ENCODE measurements at places on chromosomes 2 and 18.

GRCh38 chr18:11324956-11325882 is 175.8 kb upstream of the PIEZO2 start:
- peak; percentile 22 for DNase-seq

DNA sequence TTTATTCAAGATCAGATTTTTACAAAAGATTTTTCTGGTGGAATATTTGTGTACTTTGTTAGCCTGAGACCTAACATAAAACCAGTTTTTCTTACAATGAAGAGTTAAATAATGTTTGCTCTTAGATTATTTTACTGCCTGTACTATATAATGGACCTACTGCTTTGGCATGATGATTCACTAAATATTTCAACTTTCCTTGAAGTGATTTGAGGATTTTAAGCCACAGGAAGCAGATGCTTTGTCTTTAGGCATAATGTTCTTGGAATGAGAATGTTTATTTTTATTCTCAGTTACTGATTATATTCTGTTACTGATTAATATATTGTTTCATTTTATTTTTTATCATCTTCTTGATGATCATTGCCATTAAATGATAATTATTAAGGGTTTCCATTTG is 175.3 kb upstream of the LRP1B start:
- DNase-seq = no peak

GRCh38 chr2:179059026-179059700 is 9.2 kb upstream of the CCDC141 start:
- no peak for DNase-seq

DNA sequence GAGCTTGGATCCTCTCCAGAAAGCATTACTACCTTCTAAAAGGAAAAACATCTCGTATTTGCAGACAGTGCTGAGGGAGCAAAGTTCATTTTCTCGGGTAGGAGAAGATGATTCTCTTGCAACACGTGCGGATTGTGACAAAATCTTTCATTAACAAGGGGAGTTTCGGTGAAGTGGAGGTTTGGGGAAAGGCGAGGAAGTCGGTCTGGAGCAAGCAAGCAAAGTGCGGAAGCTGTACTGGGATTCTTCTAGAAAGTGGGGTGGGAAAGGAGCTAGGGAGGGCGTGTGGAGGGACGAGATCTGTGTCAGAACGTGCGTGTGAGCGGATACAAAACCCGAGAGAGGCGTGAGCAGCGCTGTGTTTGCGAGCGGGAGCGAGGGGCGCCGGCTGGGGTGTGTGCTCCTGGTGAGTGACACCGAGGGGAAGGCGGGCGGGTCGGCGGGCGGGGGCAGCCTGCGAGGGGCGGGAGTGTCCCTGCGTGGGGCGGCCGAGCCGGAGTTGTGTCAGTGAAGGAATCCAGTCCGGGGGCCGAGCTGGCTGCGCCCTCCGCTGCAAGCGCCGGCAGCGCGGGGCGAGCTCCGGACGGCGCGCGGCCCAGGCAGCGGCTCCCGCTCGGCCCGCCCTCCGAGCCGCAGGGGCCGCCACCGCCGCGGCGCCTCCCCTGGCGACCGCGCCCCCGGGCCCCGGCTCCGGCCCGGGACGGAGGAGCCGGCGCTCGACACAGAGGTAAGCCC is at the start of gene SPATS2L:
Gene SPATS2L, plus strand, starts transcription at position 498 of the 735 bp plus-strand sequence. CDS start 82,552 bp downstream, outside the sequence.
- peak; percentile 22 for DNase-seq

DNA sequence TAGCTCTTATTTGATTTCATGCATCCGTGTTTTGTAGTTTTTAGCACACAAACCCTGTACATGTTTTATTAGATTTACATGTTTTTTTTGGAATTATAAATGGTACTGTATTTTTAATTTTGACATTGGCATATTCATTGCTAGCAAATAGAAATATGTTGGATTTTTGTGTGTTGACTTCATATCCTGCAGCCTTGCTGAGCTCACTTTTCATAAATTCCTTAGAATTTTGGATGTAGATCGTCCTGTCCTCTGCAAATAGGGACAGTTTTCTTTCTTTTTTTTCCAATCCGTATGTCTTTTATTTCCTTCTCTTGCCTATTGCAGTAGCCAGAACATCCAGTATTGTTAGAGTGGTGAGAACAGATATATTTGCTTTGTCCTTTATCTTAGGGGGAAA is 46.7 kb upstream of the GPR17 start:
- DNase-seq = no peak

- DNase-seq = no peak
These were observed 230.5 kb downstream of the PIK3C3 start for GRCh38 chr18:42185486-42185885.

- DNase-seq = no peak
These were observed 38.4 kb downstream of the TBC1D8 start for GRCh38 chr2:101112772-101113157.

GRCh38 chr2:56244911-56245530 is 61.2 kb downstream of the CCDC85A start:
- no peak for DNase-seq

DNA sequence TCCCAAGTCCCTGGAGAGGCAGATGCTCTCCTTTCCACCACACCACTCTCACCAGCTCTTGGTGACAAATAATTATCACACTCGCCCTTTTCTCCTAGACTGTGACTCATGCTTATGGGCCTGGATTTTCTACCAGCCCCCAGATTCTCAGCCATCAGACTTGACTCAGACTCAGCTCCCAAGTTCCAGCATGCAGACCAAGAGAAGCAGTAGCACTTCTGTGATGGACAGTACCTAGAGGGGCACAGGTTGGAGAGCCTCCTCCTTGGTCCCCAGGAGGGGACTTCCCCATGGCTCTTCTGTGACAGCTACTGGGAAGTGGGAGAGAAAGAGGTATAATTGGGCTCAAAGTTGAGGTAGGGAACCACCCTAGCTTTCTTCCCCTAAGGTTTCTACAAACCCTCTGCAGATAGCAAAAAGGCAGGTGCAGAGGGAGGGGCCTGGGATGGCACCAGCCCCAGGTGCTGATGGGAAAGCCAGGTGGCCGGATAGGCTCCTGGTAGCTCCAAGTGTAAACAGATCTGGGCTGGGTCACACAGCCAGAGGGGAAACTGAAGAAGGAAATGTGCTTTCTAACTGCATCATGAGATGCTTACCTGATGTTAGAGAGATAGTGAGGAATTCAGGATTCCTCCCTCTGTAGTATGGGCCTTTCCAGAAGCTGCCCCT is 4.1 kb downstream of the TCF23 start:
- DNase-seq = no peak

DNA sequence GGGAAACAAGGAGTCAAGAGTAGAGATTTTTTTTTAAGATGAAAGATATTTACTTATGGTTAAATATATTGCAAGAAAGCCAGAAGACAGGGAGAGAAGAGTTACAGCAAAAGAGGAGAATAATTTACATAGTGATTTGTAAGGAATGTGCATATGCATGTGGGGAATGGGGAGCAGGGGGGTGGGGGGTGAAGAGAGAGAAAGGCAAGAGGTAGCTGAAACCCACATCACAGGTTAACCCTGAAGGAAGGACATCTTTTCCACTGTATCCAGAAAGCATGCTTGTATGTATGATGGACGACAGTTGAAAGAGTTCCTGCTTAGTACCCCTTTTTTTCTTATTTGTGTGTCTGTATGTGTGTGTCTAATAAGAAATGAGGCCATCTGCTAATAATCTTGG is 371.9 kb downstream of the RAD51AP2 start:
- DNase-seq = no peak

- DNase-seq = no peak
These were observed 602.4 kb downstream of the METTL4 start for GRCh38 chr18:1968801-1969498.

DNA sequence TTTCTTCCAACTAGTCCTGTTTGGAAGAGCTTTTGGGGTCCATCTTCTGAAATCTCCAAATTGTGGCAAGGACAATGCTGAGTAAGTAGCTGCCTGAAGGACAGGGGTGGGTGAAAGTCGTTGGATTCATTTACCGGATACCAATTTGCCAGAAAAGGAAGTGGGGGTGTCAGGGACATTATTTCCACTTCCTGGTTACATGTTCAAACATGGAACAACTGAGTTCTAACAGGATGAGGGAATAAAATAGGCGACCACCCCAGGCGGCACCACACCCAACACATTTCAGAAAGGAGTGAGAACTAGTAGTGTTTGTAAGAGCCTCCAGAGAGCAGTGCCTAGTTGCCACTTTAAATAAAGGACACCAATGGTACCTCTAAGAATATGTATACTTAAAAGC is 158.6 kb upstream of the SERTAD2 start:
- no peak for DNase-seq

DNA sequence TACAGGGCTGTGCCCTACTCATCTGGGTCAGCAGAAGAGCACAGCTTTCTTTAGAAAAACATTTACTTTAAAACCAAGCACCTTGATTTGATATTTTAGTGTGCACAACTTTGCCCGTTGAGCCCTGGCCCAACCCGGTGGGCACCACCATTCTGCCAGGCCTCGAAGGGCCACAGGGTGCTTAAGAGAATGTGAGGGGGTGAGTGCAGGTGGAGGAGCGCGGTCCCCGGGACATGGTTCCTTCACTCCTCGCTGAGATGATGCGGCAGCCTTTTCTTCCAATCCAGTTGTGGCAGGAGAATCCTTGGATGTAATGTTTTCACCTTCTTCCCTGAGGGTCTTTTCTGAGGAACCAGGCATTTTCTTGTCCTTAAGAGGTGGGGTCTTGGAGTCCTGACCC is 119.0 kb downstream of the RPIA start:
- no peak for DNase-seq

GRCh38 chr2:181573140-181573736 is 83.7 kb downstream of the CERKL start:
- DNase-seq = no peak

DNA sequence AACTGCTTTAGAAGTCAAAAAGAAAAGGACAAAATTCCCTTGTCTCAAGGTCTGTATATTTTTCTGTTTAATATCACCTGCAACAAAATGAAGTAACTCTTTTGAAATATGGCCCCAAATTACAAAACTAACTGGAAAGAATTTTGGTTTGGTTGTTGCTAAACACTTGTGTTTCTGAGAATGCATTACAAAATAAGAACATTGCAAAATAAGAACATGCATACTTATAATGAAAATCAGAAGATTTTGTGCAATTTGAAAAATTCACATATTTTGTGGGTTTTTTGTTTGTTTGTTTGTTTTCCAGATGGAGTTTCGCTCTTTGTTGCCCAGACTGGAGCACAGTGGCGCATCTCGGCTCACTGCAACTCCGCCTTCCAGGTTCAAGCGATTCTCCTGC is 21.8 kb downstream of the NDUFB3 start:
- DNase-seq = no peak

GRCh38 chr2:233422649-233423551 is 68.6 kb downstream of the DGKD start:
- no peak for DNase-seq

DNA sequence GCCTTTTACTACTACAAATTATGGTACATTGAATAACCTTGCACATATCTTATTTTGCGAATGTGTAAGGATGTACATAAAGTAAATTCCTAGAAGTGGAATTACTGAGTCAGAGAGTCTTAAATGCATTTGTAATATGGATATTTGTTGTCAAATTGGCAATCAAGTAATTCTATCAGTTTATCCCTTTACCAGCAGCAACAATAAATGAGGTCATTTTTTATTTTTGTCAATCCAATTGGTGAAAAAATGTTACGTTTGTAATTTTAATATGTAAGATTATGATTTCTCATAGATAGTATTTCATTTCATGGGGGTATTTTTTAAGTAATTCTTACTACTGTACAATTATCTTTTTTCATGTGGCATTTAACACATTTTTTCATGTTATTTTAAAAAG is 14.8 kb downstream of the PPIG start:
- no peak for DNase-seq

DNA sequence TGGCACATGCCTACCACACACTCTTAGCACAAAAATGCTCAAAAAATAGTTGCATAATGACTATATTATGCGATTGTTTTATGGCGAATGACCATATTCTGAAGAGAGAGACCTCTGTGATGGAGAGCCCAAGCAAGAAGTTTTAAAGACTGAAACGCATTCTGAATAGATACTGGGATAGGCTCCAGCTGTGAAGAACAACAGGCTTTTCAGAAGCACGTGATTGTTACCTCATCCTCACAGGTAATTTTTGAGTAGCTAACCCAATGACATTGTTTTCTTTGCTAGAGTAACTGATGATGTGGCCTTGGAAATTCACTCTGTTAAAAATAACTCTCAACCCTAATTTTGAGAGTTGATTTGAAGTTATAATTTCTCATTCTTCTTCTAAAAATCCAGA is 2.0 kb upstream of the DDX18 start:
- no peak for DNase-seq

GRCh38 chr18:10319026-10319425 is 135.4 kb upstream of the APCDD1 start:
- no peak for DNase-seq

DNA sequence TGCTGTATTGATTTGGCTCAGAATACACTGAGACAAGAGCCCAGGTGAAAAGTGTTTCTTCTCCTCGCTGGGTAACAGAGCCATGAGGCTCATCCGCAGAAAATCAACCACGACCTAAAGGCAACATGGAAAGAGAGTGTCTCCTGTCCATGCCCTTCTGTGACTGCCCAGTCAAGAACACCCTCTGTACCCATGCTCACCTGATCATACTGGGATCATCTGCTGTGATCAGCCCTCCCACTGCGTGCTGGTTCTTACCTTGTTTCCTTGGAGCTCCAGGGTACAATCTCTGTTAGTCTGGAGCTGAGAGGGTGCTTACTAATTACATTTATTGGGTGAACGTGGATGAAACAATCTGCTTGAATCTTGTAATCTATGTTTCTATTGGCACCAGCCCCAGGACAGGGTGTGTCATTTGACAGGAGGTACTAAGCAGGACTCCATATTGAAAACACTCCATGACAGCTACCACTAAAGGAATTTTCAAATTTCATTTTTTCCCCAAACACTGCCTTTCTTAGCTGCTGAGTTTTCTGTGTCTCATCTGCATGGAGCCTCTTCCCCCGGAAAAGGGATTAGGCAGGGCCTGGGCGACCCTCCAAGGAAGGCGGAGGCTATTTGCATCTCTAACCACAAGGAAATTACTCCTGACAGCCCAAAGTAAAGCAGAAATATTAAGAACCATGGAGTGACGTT is 39.7 kb upstream of the GRP start:
- no peak for DNase-seq
